ENCODE measurements at places on chromosomes 5 and 9.

DNA sequence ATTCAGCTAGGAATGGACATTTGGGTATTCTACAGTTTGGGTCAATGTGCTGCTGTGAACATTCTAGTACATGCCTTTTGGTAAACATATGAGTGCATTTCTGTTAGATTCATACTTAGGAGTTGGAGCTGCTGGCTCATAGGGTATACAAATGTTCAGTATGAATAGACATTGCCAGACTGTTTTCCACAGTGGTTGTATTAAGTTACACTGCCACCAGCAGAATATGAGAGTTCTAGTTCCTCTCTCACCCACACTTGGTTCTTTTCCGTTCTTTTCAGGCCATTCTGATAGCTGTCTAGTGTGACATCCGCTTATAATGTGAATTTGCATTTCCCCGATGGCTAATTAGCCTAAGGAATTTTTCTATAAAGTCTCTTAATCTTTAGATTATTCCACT lies 25.0 kb downstream of the STOM start:
- no peak for DNase-seq

- DNase-seq = no peak
Measured at GRCh38 chr5:18024542-18024941, 390.3 kb downstream of the TAF11L14 start.

GRCh38 chr5:111143910-111144309 lies 51.8 kb downstream of the WDR36 start:
- DNase-seq = no peak

DNA sequence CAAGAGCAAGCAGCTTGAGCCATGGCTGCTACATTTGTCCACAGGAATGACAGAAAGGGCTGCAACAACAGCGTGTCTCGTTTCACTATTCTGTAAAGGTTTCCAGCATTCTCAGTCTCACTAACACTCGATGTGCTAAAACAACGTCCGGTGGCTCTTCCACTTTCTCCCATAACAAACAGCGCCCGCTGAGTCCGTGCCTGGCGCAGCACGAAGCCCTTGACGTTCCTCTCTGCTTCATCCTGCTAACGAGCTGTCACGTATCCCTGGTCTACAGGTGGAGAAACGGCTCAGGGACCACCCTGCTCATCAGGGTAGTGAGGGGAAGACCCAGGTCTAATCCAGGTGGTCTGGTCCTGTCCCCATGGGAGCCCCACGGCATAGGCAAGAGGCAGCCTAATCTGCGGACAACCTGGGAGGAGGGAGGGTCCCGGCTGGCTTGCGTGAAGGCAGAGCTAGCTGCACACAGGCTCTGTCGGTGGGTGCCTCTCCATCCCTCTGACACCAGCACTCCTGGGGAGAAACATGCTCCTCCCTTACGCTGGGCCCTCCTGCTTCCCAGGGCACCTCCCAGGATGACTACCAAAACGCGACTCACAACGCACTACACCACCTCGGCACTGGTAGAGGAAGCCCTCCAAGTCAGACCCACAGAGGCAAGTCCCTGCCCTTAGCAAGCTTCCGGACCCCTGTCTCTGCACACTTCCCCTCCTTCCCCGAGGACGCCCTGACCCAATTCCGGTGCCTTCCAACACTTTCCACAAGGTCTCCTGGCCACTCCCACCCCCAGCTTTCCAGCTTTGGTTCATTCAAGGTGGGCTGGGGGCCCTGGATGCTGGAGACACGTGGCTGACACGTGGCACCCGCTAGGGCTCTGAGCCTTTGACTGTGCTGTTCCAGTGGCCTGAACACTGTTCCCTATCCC lies 43.3 kb downstream of the VAV2 start:
- DNase-seq = no peak

DNA sequence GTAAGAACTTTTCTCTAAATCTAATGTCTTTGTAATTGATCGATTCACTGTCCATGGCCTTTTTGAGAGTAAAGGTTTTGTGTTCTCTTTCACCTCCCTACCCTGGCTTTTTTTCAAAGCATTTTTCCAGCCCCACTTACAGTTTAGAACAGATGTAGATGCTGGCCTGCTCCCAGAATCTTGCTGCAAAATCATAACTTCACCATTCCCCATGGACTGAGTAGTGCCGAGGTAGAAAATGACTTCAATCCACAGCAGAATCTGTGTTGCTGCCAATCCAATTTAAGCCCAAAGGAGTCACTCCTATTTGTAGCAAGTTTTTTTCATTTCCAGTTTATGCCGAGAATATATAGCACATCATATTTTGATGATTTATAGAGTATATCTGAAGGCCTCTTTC lies 46.5 kb upstream of the CEMIP2 start:
- DNase-seq = no peak

DNA sequence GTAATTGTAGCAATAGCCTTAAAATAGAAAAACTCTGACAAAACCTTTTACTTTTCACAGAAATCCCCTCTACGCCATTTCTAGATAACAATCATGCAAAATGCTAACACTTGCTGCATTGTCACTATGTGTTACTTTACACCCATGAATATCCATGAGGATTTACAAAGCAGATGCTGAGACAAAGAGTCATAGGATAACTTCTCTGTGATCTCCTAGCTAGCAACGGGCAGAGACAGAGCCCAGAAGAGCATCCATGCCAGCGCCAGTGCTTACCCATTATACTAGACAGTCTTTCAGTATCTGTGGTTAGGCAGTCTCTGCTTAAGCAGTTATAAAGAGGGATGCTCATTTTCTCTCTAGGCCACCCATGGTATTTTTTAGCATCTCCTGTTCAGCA lies 474.1 kb downstream of the CAAP1 start:
- DNase-seq = no peak

GRCh38 chr9:96383165-96383942 lies at the start of gene SLC35D2:
Gene SLC35D2 (minus strand): TSS chr9:96383711. CDS start chr9:96383634, 77 bp downstream.
- DNase-seq = no peak

DNA sequence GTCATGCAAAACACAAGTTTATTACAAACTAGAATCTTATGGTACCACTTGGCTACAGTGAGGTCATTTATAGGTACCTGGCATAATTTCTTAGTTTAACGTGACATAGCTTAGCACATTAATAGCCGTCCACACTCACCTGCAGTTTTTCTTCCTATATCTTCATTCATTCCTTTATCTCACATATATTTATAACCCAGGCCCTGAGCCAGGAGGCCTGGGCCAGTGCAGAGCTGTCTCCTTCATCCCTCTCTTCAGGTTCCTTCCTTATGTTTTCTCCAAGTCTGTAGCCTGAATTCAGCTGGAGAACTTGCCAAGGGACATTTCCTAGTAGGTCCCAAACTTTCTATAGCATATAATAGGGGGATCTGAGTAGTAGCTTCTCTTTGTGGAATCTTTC lies 367.9 kb upstream of the SGCD start:
- no peak for DNase-seq

GRCh38 chr5:1014781-1015221 lies 6.2 kb downstream of the NKD2 start:
- no peak for DNase-seq

- DNase-seq = no peak
Measured at GRCh38 chr9:117355542-117355941, 59.3 kb downstream of the ASTN2 start.

DNA sequence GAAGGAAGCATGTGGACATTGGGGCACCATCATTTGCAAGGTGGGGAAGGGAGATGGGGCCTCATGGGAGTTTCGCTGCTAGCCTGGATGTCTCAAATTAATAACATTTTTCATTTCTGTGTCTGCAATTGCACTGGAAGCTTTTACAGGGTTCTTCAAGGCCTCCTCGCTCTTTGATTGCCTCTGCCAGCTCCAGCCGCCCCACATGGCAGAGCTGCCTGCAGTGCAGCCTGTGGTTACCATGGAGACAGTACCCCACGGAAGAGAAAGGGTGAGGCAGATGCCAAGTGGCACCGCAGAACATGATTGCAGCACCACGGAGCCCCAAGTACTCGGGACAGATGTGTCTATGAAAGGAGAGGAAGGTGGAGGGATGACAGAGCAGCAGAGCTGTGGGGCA lies 25.4 kb downstream of the CTNND2 start:
- no peak for DNase-seq

DNA sequence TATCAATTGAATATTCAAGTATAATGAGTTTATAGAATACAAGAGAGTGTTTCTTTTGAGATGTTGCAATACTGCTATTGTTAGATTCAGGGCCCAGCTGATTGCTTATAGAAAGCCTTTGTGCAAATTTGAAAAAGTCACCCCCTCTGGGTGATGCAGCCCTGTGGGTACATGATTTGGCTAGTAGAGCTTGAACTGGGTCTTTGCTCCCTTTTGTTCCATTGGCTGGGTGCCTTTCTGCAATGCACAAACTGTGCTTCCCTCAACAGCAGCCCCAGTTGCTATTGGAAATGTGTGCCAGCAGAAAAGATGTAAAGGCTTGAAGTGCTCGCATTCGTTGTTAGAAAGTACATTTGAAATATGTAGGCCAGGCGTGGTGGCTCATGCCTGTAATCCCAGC lies 61.8 kb upstream of the CEMIP2 start:
- no peak for DNase-seq

- DNase-seq = no peak
Measured at GRCh38 chr5:14706615-14707021, 42.1 kb downstream of the OTULIN start.

- DNase-seq = no peak
Measured at GRCh38 chr5:179431221-179431824, 86.1 kb upstream of the ADAMTS2 start.

DNA sequence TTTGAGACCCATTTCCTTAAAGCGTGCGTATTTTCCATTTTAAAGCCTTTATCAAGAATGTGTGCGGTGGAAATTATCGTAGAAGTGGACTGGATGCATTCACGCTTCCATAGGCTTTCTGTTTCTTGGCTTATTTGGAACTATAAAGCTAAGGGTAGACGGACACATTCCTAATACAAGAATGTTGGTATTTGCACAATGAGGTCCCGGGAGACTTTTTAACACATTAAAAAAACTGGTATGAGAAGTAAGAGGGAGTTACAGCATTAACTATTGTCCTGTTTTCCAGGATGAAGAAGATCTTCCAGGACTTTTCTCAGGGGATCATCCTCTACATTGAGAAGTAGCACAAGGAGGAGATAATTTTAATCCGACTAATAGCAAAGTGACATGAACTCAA lies 653.0 kb downstream of the MTRR start:
- DNase-seq = no peak

DNA sequence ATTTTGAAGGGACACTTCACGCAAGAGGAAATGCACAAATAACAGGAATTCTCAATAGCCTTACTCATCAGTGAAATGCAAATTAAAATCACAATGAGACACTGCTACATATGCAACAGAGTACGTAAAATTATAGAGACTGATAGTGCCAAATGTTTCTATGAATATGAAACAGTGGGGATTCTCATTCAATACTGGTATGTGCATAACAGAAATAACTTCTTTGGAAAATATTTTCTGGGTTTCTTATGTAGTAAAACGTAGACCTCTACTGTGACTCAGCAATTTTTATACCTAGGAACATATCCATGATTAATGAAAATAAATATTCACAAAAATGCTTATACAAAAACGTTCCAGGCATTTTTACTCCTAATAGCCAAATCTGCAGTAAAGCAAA lies 1625.2 kb downstream of the MAT2B start:
- no peak for DNase-seq

GRCh38 chr5:54646356-54647101 lies 129.0 kb downstream of the SNX18 start:
- no peak for DNase-seq

- DNase-seq = no peak
Measured at GRCh38 chr9:16236311-16236710, 634.2 kb downstream of the BNC2 start.

GRCh38 chr9:137694236-137694959 lies 75.6 kb downstream of the EHMT1 start:
- no peak for DNase-seq

DNA sequence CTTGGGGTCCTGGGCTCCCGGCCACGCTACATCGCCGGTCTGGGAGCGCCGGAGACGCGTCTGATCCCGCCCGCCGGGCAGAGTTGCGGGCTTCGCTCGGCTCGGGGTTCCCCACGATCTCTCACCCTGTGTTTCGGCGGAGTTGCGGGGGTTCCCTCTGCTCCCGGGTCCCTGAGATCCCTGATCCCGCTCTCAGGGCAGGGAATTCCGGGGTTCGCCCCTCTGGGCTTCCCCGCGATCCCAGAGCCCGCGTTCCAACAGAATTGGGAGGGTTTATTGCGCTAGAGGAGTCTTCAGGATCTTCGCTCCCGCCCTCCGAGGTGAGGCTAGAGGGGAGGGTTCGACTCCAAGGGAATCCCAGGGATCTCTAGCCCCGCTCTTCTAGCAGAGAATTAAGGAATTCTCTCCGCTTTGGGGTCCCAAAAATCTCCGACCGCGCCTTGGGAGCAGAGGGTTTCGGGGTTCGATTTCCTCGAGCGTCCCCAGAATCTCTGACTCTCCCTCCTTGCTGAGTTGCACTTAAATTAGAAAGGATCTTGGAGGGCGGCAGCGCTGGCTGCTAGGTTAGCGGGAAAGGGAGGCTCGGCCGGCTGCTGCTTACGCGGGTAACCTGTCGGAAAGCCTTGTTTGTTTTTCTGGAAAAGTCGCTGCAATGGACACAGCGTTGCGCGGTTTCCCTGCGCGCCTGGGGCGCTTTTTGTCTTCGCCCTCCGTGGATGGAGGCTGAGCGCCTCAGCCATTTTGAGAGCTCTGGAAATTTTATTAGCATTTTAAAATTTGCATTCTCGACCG lies 1.3 kb downstream of the DMRT1 start:
- DNase-seq = no peak

GRCh38 chr5:132467287-132467984 lies 23.1 kb downstream of the IRF1 start:
- DNase-seq = peak; percentile 41

DNA sequence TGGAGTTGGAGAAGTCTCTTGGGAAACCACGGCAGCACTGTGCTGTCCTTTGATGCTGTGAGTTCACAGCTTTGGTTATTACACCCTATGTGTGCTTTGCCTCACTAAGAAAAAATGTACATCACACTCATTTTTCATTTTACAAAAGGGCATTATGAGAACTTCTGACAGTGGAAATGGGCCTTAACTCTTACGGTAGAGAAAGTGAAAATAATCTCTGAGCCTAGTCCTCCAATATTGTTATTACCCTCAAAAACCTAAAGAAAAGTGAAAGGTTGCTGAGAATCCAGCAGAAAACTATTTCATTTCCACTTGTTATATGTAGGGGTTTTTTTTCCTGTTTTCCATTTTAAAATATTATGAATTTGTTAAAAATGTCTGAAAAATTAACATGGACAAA lies 8.2 kb upstream of the OR13D1 start:
- no peak for DNase-seq
